Hindlimb muscle (tissue), 1 donor: ENCODE measurements at places on chromosomes 5 and 9. TPM values are rescaled to one million over a fixed set of nuclear protein-coding genes. Genes with fewer than 3 reads are reported as not detected.

The MSMP gene
- not detected for polyA plus RNA-seq

DNA sequence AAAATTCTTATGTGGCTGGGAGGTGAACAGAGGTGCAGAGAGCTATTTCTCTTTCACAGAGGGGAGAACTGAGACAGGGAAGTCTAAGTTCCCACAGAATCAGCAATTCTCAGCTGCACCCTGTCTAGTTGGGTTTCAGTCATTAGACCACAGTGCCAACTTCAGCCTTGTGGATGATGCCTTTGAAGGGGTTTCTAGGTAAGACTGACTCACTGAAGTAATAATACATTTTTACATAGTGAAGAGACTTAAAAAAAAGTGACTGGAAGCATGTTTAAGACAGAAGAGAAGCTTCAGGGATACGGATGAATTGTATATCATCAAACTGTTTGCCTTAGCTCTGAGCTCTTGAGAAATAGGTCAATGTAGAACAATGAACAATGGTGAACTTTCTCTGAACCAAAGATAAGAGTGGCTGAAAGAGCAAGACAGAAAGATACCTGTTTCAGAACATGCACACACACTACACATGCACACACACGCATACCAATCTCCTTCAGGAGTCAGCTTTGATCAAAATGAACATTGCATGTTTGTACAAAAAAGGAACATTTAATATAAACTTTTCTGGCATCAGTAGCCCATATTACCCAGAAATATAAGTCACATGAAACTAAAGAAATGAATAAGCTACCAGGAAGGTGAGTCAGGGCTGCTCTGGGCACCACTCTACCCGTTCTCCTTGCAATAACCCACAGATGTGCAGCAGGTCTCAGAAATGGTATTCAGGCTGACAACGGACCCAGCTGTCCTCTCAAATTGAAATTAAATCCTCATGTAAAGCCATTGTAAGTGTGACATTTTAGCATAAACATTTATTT is 12.6 kb upstream of the FYB1 start:
- DNase-seq = no peak

DNA sequence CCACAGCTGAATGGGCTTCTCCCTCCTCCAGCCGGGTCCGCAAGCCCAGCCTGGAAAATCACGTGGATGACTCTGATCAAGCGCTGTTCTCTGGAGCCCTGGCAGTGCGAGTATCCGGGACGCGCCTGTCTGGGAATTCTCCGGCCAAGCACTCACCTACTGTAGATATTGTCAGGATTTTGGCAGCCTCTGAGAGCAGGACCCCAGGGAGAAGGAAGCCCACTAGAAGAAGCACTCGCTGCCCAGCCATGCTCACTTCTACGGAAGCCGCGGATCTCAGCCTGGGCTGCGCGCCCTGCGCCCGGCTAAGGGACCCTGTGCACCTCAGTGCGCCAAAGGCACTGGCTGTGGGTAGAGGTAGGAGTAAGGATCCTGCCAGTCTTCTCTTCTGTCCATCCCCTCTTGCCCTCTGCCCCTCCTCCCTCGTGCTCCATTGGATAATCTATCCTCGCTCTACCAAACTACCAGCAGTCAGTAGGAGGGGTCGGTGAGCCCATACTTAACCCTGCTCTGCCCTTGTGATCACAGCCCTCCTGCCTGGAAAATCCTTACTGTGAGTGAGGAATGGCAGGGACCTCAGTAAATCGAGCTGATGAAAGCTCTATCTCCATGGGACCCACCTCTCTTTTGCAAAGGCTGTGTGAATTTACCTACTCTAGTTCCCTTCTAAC is at the start of gene UGT3A2:
Gene UGT3A2, minus strand, starts transcription at position 343 of the 671 bp plus-strand sequence. Its CDS starts 93 bp downstream, at position 250.
- DNase-seq = no peak

DNA sequence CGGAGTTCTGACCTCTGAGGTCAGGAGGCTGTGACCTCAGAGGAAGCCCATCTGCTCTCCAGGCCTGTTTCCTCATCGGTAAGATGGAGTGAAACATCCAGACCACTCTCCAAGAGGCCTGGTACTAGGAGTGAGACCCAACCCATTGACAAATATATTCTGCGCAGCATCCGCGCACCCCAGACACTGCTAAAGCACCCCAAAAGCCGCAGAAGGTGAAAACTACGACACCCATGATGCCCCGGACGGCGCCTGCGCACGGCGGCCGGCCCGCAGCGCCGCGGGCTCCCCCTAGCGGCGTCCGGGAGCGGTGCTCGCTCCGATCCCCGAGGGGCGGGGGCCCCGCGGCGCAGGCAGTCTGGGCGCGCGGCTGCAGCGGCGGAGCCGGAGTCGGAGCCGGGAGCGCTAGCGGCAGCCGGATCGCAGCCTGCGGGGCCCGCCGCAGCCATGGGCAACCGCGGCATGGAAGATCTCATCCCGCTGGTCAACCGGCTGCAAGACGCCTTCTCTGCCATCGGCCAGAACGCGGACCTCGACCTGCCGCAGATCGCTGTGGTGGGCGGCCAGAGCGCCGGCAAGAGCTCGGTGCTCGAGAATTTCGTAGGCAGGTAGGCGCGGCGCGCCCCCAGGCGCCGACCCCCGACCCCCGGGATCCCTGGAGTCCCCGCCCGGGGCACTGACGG is at the start of gene DNM1:
Gene DNM1, plus strand, starts transcription at position 356 of the 683 bp plus-strand sequence. Its CDS starts 92 bp downstream, at position 448.
- peak; percentile 84 for DNase-seq

DNA sequence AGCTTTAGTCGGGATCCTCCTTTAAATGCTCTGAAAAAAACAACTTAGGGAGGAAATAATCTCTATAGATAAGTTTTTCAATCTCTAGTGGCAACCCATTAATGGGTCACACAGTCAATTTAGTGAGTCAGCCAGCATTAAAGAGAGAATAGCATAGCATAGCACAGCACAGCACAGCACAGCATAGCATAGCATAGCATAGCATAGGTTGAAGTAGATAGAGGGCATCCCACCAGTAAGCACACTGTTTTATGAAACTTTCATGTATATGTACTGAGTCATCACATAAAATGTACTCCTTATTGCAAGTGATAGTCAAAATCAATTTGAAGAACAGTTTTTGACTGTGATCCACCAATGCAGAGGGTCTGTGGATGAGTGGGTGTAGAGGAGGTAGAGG is 522.9 kb downstream of the CCDC171 start:
- DNase-seq = no peak

- DNase-seq = no peak
Measured at GRCh38 chr9:115650768-115651167, 502.8 kb upstream of the PAPPA start.

DNA sequence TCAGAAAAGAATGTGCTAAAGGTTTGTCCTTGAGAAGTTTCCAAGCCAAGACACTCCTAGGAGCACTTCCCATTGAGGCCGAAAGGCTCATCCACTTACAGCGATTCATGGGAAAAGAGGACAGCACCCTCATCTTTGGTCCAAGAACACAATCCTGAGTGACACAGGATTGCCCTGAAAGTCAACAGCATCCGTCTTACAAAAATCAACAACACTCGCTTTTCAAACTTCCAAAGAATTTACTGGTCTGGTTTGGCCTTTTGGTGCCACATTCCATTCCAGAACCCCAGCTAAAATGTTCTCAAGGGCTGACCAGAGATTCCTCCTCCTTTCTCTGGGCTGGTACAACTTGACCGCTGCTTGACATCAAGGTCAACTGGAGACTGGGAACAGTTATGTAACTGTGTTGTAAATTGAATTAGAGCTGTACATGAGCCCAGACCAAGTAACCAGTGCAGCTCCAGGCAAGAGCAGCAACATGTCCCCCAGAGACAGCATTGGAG is 415.8 kb upstream of the PIK3R1 start:
- DNase-seq = no peak

DNA sequence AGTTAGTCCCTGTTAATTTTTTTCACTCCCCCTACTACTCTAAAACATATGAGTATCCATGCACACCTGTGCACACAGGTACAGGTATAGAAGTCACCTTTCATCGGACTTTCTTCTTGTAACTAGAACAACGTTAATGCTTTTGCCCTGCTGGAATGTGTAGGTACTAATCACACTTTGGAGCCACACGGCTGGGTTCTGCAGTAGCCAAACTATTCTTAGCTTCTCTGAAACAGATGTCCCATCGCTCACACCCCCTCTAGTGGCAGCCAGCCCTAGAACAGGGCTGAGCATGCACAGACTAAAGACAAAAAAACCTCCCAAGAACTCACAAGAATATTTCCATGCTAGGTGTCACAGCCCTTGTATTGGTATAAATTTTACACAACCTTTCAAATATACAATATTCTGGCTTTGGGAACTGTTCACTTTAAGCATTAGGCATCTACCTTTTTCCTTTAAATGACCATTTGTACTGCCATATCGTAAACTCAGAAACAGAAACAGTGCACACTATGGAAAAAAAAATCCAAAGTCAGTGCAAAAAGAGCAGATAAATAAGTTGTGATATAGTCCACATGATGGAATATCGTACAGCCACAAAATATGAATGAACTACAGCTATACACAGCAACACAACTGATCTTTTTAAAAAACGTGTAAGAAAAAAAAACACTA is 64.0 kb downstream of the RETREG1 start:
- DNase-seq = peak; percentile 58

DNA sequence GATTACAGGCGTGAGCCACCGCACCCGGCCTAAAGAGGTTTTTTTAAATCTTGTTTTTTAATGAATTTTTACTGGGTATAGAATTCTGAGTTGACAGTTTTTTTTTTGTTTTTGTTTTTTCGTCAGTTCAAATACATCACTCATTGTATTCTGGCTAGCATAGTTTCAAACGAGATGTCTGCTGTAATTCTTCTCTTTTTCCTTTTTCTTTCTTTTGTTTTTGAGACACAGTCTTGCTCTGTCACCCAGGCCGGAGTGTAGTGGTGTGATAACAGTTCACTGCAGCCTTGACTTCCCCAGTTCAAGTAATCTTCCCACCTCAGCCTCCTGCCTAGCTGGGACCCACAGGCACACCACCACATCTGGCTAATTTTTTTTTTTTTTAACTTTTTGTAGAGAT is 2.2 kb upstream of the PRRT1B start:
- no peak for DNase-seq

- DNase-seq = peak; percentile 53
Measured at GRCh38 chr5:126443374-126443851, 20.2 kb downstream of the GRAMD2B start.
